ENCODE measurements at places on chromosomes 6 and 20.

- DNase-seq: no peak
Observed at GRCh38 chr6:41049521-41049920, 3.5 kb upstream of the APOBEC2 start.

GRCh38 chr6:112485827-112486212 lies 138.7 kb downstream of the RFPL4B start:
- no peak for DNase-seq

DNA sequence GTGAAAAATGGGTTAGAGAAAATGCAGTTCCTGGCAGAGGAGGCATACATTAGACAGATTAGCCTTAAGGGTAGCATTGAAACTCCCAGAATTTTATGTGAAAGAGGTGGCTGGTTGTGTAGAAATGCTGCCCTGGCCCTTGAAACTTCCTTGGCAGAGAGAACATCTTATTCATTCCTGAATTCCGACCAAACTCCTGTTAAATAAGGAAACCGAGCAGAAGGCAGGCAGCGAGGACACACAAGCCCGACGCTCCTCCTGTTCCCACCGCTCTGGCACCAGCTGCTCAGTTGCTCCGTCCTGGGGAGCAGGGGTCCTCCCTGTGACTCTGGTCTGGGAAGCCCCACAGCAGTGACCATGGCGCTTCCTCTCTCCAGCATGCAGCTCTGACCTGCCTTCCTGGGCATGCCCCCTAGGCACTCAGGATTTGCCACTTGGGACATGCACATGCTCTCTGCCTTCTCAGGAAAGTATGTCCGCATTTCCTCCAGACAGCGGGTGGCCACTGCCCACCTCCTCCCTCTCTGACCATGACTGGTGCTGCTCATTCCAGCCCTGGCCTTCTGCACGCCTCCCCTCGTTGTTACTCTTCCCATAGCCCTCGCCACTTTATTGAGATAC lies 35.2 kb upstream of the CLDN20 start:
- DNase-seq: no peak

DNA sequence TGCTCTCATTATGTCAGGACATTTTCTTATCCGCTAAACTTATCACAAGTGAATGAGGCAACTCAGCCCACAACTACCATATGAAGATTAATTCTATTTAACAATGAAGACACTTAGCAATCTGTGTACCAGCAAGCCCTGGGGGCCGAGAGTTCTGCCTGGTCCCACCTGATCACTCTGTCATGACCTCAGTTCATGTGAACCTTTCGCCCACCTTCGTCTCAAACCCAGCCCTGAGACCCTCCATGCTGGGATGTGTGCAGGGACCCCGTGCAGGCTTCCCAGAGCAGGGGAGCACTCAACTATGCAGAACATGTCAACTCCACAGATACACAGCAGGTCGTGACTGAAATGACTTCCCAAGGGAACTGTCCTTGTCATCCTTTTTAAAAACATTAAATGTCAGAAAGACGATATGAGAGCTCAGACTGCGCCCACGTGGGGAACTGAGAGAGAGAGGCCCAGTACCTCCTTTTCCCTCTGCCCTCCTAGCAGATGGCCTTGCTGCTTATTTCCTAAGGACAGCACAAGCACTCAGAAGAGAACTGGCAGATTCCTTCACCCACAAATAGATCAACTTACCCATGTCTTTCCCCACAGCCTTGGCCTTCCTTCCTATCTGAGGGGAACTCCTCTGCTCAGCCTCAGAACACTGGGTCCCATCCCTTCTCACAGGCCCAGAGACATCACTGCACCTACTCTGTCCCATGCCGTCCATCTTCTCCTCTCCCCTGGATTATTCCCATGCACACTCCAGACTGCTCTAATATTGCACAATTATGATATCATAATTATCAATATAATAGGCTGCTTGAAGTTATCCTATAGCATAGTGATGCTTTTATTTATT lies 11.5 kb downstream of the ABHD12 start:
- no peak for DNase-seq

DNA sequence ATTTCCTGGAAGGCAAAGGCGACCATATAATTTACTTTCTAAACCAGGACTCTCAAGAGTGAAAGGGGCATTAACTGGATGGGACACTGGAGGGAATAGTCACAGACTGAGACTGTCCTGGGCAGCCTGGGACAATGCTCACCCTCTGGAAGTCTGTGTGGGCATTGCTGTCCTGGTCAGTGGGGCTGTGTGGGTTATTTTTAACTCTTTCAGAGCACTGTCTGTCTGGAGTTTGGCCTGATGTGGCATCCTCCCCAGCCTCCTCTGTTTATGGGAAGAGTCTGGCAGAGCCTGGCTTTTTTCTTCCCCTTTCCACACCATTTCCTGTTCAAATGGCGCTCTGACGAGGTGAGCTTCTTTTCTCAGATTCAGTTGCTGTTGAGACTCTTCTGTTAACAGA lies 11.7 kb downstream of the DAAM2 start:
- DNase-seq: no peak

GRCh38 chr6:130377915-130378314 lies 12.1 kb downstream of the TMEM200A start:
- no peak for DNase-seq

- DNase-seq: no peak
Observed at GRCh38 chr6:11621119-11621518, 83.6 kb downstream of the TMEM170B start.

DNA sequence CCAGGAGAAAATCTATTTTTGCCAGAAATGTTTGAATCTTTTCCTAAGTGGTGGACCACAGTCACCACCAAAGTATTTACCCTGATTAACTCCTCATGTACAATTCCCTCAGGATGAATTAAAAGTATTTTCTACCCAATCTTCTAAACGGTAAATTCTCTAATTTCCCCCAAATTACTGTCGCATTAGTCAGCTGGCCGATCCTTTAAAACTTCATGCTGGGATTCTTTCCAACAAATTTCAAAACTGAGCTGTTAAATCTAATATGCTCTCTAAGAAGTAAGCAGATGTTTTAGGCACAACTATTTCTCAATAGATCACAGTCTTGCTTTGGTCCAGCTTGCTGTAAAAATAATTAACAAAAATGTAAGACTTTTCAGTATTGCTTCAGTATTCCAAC lies 447.2 kb downstream of the FRK start:
- peak; percentile 21 for DNase-seq

DNA sequence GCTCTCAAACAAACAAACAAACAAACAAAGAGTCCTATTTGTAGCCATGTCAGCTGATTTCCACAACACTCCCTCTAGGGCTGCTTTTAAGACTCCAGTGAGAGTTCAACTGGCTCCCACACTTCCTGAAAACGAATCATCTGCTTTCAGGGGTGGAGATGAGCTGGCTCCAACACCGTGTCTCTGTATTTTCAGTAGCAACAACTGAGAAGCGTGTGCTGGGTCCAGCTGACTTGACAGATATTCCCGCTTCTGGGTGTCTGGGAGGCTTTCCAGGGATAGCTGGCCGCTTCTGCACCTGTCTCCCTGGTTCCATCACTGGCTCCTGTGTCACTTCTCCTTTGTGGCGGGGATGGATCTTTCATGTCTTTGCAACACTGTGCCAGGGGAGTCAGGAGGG lies 272.5 kb upstream of the SOX4 start:
- no peak for DNase-seq

GRCh38 chr6:83815631-83816272 lies 37.4 kb upstream of the RIPPLY2 start:
- DNase-seq: no peak

DNA sequence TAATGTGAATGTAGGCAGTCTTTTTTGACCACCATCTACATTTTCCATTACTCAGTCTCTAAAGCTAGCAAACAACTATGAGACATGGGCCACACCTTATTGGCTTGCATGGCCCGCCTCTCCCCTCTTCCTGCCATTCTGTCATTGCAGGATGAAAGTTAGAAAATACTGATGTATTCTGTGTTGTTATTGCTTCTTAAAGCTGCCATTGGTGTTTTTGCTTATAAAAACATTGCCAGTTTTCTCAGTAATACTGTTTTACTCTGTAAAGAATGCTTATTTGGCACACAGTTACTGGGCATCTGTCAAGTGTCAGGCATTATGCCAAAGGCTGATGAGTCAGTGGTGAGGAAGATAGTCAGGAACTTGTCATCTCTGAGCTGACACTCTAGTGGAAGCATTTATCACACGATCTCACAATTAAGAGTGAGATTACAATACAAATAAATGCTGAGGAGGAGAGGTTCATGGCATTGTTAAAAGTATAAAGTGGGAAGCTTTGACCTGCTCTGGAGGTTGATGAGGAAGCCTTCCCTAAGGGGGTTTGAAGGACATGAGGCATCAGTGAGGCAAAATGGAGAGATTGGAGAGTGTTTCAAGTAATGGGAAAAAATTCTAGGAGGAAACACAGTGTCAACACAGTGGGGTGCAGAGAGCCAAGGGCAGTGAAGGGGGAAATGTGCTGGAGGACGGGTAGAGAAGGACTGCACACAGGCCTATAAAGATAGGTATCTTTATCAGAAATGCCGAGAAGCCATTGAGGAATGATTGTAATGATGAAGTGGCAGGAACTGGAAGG lies 14.7 kb downstream of the KLHL32 start:
- no peak for DNase-seq
